ENCODE measurements at places on chromosomes 7 and 10.
A peak's percentile ranks its signal among the peaks of the same experiment; 100 is the strongest.

DNA sequence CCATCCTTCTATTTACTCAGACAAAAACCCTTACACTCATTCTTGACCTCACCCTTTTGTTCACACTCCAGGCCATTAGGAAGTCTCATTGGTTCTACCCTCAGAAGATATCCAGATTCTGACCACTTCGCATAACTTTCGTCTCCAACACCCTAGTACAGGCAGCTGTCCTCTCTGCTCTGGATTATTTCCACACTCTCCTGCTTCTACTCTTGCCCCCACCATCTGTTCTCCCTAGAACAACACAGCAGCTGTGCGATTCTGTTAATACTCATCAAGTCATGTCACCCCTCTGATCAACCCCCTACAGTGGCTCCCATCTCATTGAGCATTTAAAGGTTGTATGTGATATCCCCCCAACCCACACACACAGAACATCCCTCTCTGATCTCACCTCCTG, 15.5 kb upstream of the TRIL start:
- DNase-seq: no peak

DNA sequence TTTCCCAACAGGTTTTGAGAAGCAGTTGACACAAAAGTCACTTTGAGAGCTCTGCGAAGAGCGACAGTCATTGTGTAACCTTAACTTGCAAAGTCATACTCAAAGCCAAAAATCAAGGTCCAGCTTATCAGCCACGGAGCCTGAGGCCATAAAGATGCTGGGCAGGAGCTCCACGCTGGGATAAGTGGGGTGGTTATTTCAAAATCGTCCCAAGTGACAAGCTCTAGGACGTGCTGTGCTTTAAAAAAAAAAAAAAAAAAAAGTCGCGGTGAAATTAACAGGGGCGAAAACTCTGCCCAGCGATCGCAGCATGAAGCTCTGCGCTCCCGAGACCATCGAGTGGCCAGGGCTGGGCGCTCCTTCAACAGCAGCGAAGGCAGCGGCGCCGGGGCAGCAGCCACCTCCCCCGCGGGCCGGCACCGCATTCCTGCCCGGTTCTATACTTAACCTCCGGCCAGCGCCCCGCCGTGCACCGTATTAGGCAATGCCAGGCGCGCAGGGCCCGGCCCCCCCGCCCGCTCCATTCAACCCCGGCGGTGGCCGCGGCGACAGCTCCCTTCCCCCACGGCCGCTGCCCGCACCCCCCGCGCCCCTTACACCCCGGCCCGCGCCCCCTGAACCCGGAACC, 657 bp downstream of the HACD1 start:
- peak; percentile 81 for DNase-seq

DNA sequence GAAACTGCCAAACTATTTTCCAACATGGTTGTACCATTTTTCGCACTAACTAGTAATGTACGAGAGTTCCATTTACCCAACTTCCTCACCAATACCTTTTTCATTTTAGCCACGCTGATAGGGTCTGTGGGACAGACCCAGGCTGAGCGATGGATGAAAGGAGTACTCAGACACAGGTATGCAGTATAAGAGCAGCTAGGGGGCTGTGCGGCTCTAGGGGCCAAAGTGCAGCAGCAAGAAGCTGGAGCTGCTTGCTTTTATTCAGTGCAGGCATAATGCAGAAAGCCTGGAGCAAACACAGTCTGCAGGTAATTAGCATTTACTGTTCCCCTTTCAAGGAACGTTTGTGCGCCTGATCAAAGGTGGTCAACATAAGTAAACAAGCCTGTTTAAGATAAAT, 21.0 kb downstream of the UCMA start:
- DNase-seq: no peak

DNA sequence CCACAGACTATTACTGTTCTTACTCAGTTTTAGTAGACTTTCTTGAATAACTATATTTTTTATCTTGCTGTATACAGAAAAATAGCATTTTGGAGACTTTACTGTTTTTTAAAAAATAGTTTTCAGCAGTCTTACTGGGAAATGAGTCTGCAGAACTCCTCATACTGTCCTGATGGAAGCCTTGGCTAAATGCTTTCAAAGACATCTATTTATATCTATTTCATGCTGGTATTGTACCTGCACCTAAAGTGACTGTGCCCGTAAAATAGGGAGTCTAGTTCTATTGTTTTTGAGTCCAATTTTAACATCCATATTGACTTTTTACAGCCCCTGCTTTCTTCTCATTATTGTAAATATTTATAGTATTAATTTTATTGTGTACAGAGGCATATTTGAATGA, 288.6 kb upstream of the CDC14C start:
- DNase-seq: no peak

- no peak for DNase-seq
These were observed 86.5 kb upstream of the TMEM72 start for GRCh38 chr10:44824607-44825006.

DNA sequence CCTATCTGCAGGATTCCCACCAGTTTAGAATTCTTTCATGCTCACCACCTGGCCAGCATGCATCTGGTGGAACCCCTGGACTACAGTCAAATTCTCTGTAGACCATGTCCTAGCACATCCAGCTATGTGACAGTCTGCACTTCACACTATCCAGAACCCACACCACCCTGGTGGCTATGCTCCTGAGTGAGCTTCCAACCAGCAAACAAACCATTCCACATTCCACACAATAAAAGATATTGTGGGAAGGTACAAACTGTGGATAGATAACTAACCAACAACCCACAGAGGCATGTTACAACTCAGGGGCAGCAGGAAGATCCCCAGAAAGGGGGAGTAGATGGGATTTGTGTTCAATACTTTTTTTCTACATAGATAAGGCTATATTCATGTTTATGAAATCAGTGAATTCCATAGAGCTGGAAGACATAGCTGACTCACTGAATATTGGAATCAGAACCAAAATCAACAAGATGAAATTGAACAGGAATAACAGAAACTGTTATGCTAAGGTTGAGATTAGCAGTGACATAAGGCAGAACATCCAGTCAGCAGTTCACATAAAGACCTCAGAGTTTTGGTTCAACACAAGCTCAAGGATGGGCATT, 72.5 kb downstream of the LRRC17 start:
- DNase-seq: no peak

DNA sequence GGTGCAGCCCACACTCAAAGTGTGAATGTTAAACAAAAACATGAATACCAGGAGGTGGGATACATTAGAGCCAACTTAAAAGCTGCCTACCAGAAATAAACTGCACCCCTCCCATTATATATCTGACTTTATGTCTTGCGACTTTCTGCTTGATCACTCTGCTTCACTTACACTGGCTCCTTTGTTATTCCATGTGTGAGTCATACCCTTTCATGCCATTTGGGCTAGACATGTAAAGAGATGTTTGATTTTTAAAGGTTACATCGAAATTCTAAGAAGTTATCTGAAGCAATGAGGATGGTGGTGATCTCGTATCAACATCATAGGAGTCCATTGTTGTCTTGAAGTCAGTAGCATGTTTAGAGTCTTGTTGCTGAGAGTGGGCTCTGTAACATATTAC, 31.6 kb upstream of the ETV1 start:
- no peak for DNase-seq

Data from hematopoietic multipotent progenitor cell treated with erythropoietin and hydrocortisone succinate and interleukin-3 and kit ligand, for 4 days (in vitro differentiated cells).